ENCODE measurements at places on chromosomes 6 and 20.

- no peak for DNase-seq
Measured at GRCh38 chr6:23524548-23524947, 601.5 kb upstream of the NRSN1 start.

GRCh38 chr20:20341371-20341770 is 26.5 kb upstream of the INSM1 start:
- DNase-seq, result no peak

GRCh38 chr6:152993431-152993830 is 9.1 kb downstream of the MTRF1L start:
- DNase-seq, result no peak

GRCh38 chr20:9422321-9423057 is 91.9 kb upstream of the LAMP5 start:
- DNase-seq, result no peak

- peak; percentile 48 for DNase-seq
Measured at GRCh38 chr6:47710295-47710694, 11.9 kb downstream of the ADGRF4 start.

- DNase-seq, result no peak
Measured at GRCh38 chr6:31528821-31529328, at the start of gene MCCD1. Gene MCCD1, plus strand, starts transcription at chr6:31528962. Its CDS starts 53 bp downstream, at chr6:31529015.

DNA sequence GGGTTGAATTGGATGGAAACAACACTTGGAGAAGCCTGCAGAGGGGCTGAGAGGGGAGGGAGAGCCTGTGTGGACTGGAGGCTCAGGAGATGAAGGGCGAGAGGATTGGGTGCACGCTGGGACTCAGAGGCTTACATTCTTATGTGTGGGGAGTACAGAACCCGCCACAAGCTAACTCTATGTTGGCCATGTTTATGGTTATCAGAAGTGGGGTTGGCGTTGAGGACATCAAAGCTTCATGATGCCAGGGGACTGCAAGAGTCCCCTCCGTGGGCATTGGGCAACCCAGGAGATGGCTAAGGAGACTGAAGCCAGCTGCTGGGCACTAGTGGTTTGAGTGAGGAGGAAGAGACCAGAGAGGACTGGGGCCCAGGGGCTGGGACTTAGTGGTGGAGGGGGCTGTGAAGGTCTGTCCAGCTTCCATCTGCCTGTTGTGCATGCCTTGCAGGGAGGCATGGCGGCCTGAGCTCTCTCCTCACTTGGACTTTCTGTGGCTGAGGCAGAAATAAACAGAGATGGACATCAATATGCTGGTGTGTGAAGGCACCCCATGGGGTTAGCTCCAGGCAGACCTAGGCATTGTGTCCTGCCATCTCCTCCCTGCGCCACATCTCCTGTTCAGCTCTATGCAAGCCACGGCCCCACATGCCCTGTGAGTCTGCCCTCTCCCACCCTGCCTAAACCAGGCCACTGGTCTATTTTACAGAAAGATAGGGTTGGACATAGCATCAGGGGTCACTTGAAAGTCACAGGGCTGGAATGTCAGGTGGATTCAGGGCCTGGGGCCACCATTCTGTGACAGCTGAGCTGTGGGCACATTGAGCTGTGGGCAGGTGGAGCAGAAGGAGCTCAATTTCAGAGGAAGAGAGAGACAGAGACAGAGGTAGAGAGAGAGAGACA is 61.6 kb downstream of the PHACTR3 start:
- no peak for DNase-seq

DNA sequence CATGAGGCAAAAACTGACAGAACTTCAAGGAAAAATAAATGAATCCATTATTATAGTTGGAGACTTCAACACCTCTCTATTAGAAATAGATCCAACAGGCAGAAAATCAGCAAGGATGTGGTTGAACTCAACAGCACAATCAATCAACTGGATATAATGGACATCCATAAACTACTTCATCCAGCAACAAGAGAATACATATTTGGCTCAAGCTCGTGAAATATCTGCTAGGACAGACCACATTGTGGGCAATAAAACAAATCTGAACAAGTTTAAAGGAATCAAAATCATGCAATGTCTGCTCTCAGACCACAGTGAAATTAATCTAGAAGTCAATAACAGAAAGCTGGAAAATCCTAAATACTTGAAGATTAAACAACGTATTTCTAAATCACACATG is 362.6 kb downstream of the CD109 start:
- DNase-seq, result peak; percentile 47

DNA sequence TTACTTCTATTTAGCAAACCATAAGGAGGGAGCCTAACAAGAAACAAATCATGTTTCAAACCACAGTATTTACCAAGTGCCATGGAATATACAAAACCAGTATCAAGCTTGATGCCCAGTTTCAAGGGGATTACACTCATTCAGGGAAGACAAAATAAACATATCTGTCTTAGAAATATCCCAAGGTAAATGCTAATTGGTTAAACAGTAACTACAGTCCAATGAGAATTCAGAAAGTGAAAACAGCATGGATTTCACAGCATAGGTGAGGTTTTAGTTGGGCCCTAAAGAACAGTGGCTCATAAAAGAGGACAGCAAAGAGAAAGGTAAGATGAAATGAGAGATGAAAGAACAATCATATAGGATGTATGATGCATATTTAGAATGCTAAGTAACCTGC is 110.3 kb downstream of the CHD6 start:
- no peak for DNase-seq

DNA sequence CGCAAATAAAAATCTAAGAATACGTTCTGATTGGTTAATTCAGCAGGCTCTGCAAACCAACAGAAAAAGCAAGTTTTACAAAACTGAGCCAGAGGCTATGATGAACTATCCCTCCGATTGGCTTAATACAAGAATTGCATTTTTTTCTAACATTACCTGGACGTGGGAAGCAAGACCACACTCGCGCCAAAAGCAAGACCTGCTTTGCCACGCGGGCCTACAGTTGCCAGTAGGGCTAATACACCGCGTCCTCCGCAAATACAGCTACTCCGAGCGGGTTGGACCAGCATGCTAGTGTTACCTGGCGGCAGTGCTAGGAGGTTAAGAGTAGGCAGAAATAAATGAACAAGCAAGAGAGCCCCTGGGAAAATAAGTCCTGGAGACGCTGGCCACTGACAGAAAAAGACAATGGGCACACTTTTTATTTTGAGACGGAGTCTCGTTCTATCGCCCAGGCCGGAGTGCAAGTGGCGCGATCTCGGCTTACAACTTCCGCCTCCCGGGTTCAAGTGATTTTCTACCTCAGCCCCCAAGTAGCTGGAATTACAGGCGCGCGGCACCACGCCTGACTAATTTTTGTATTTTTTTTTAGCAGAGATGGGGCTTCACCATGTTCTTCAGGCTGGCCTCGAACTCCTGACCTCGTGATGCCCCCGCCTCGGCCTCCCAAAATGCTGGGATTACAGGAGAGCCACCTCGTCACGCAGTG is 131.9 kb upstream of the BTN3A2 start:
- DNase-seq, result peak; percentile 25

- DNase-seq, result no peak
Measured at GRCh38 chr6:165925474-165926156, 242.0 kb downstream of the TBXT start.

- peak; percentile 42 for DNase-seq
Measured at GRCh38 chr20:10487142-10488136, 52.3 kb downstream of the SLX4IP start.

- no peak for DNase-seq
Measured at GRCh38 chr20:39871013-39871412, 818.0 kb downstream of the MAFB start.

- DNase-seq, result no peak
Measured at GRCh38 chr6:140077827-140078560, 703.5 kb upstream of the CITED2 start.

GRCh38 chr6:154986787-154987235 is 8.3 kb upstream of the TIAM2 start:
- DNase-seq, result no peak

- DNase-seq, result no peak
Measured at GRCh38 chr6:169266261-169266660, 12.6 kb upstream of the THBS2 start.

DNA sequence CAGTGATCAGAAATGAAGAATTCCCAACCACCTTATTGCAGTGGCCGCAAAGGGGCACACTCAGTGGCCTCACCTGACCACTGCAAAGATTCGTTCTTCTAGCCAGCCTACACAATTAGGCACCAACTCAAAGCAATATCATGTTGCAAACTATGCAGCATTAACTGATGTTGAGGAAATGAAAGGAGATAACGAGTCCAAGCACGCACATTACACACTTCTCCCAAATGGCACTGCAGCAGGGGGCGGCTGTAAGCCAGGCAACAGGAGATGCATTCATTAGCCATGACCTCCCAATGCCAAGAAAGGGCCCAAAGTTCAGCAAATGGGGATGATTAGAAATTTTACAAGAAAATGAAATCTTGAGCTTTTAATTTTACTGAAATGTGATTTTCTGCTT is 39.3 kb downstream of the ATXN1 start:
- peak; percentile 80 for DNase-seq

DNA sequence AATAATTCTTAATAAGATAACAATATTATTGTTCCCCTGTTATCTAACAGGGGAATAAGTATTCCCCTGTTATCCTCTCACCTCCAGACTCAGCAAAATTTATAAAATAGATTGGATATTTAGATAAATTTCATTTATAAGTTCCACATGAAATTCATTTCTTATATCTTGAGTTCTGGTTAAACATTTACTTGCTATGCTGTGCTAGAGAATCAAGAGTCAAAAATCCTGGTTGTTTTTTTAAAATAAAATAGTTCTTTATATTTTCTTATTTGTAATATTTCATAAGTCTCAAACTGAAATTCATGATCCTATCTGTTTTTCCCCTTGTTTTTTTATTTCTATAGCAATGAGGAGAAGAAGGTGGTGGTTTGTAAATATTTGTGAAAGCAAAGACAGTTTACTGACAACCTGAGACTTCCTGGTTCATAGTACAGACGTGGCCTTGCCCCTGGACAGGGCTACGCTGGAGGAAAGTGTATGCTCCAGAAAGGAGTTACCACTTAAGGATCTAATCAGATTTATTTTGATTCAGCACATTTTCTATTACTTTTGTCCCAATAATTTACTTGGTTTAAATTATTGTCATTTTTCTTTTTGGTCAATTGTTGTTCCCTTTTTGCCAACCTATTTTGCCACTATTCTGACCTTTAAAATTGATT is 37.8 kb upstream of the MARCKS start:
- no peak for DNase-seq

- DNase-seq, result peak; percentile 34
Measured at GRCh38 chr6:125952764-125953501, 3.6 kb upstream of the HINT3 start.

DNA sequence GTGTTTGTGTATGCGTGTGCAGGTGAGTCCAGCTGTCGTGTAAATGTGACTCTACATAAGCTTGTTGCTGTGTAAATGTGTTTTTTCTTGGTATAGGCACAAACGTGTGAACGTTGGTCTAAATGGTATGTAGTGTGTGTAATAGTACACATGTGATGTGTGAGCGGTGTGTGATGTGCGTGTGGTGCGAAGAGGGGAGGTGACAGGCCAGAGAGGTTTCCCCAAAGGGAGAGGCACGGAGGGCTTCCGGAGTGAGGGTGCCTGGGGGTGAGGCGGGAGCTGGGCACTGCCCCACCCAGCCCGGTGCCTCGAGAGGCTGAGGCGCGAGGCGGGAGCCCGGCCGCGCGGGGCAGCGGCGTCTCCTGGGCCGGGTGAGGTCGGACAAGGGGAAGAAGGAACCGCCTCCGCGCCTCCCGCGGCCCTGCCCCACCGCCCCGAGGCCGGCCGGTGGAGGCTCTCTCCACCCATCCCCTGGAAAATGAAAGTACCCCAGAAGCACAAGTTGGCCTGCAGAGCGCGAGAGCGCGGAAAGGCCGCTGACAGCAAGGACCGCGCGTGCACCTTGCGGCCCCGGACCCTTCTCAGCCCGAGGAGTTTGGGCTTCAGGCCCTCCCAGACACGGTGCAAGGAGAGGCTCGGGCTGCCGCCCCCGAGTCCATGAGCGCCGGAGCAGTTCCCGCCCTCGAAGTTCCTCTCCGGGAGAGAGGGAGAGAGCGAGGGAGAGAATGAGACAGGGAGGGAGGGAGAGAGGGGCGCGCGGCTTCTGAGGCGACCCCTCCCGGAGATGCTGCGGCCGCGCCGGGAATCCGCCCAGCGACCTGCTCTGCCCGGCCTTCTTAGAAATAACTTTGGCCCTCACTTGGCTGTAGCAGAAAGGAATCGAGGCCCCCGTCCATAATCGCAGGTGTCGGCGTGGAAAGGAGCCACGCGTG is 43.2 kb upstream of the OSTM1 start:
- peak; percentile 25 for DNase-seq

DNA sequence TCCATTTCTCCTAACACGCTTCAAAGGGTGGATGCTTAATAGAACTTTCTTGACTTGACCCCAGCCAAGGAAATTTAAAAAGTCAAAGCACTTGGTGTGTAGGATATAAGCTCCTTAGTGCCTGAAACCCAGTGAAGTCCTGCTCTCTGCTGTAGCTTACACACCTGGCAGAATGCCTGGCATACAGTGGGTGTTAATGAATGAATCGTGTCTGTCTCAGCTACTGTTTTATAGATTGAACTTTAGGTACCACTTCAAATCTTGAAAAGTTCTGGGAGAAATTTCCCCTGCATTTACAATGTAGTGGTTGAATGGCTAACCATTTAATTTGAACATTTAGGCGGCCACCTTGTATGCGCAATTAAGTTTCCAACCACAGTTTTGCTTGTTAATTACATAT is 70.5 kb upstream of the ZNF217 start:
- DNase-seq, result no peak

- DNase-seq, result no peak
Measured at GRCh38 chr6:16473908-16474771, 235.8 kb downstream of the GMPR start.

- peak; percentile 73 for DNase-seq
Measured at GRCh38 chr20:33443512-33444239, at the start of gene SNTA1. Gene SNTA1, minus strand, starts transcription at chr20:33443763. Its CDS starts 143 bp downstream, at chr20:33443620.

- no peak for DNase-seq
Measured at GRCh38 chr20:62918147-62918546, 8.2 kb downstream of the DIDO1 start.

GRCh38 chr6:150898399-150899170 is 33.1 kb downstream of the MTHFD1L start:
- no peak for DNase-seq

DNA sequence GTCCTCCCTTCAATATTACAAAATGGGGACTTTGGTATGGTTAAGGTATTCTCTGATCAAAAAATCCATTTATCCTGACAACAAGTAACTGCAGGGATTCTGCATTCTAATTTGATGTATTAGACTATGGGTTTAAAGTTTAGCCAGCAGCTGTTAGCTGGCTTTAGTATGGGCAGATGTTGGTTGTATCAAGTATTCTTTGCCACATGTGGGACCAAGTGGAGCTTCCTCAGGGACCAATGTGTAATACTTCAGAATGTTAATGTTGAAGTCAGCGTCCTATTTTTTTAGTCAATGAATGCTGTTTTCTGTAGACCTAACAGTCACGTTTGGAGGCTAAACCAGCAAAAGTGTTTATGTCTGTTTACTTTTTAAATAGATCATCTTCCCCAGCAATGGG is 41.4 kb downstream of the MOXD1 start:
- DNase-seq, result no peak

DNA sequence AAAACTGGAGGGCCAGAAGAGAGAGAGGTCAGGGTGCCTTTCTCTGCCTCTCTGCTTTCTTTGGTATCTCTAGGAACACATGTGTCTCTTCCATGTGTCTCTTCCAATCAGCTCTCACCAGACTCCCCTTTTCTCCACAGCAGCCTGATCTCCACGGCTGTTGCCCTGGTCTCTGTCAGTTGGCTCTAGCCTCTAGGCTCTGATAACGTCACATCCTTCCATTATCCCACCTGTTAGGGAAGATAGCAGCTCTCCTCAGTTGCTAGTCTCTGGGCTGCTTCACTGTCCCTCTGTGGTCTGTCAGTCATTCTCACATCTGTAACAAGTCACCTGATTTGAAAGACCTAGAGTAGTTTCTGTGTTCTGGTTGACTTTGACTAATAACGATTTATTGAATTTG is 80.2 kb downstream of the PLCB4 start:
- DNase-seq, result no peak

Data from mammary epithelial cell (primary cell).